SHP77 treated with DMSO at 0.1 percent for 48 hours (cell line): ENCODE measurements at places on chromosomes 2 and 18.

DNA sequence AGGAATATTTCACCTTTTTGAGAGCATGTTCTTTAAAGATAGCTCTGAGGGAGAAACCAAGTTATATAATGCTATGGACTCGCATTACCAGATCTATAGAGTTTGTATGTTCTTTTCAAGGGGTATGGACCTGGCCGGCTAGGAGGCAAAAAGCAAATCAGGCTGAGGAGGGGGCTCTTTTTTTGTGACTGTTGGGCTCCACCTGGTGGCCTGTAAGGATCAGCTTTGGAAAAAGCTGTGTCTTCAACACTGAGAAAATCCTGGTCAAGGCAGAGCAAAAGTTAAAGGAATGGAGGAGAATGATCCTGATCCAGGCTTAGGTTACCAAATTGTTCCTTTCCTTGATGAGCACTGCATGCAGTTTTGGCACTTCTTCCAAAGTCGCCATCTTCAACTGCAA is 180.5 kb downstream of the DIS3L2 start:
- no peak for DNase-seq

DNA sequence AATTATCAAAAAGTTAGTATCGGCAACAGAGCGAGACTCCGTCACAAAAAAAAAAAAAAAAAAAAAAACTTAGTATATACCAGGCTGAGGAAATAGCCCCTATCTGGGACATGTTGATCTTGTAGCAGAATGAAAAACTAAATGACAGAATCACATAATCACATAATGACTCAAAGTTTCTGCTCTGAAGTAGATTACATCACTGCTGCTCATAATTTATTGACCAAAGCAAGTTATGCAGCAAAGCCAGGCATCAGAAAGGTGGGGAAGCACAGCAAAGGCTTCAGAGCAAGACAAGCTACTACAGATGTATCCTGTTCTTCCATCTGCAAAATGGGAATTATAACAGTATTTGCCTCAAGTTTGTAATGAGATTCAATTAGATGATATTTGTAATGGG is 68.1 kb downstream of the BOD1L2 start:
- DNase-seq = no peak

DNA sequence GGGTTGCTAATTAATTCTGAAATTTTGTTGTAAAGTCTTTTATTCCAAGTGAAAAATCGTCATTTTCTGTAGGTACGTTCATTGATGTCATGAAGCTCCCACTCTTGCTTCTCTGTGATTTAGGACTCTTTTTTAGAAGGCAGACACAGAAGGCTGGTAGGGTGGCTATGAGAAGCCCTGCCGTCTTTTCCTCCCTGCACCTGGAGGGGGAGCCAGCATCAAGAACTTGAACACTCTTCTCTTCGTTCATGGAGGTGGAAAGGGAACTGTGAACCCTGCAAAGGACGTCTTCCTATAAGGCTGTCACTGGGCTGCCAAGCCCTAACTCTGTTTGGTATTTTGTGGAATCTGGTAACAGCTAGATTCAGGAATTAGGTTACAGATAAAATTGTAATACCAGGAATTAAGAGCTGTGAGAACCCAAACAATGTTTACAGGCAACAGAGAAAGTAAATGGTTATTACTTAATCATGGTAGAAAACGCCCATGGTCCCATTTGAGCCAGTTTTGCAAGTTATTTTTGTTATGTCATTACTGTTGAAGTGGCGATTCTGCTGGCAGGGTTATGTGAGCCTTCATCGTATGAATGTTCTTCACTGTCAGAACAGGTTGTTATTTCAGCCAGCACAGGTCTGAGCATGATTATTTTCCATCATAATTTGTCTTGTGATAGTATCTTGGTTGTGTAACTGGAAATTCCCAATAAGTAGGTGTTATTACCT is 112.2 kb downstream of the OSBPL6 start:
- DNase-seq = no peak

DNA sequence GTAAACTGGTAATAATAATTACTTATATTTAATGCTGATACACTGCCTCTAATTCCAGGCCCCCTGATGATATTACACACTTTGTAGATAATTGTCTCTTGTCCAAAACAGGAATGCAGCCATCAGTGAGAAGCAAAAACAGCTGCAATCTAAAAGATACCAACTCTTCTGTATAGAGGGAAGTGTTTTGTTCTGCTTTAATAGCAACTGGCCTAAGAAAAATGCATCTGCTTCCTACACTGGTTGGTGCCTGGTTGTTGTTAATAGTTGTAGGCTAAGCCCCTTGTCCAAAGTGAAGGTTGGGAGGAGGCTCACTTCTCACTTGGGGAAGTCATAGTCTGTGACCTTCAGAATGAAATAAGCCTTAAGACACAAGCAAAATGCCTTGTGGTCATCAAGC is 332.0 kb downstream of the ZNF521 start:
- DNase-seq = no peak

DNA sequence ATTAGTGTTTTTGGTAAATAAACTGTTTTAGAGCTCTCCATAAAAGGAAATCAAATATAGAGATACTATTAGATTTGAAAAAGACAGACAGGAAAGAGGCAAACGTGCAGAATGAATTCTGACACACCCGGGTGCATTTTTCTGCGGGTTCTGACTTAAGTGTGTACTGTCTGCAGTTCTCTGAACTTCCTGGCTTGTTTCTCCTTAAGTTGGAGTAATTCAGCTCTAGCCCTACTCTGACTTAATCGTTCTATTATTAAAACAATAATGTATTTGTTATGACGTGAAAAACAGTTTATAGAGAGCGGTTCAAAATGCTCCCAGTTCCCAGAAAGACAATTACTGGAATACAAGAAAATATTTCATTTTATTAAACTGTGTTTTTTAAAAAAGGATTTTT is 305.9 kb downstream of the ARHGAP15 start:
- DNase-seq = no peak

DNA sequence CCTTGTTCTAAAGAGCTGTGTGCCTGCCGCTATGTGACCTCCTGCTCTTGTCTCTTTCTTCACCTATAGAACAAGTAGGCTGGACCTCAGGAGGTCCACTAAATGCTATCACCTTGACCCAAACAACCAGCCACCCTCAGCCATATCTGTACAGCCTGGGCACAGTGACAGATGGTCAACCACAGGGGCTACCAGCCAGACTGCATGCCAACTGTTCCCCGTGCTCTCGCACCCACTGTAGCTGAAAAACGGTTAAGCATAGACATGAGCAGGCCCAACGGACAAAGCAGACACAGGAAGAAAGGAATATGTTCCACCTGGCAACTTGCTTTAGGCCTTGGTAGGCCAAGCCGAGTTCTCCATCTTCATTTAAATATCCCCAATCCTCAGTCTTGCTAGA is 43.2 kb upstream of the ACAA2 start:
- no peak for DNase-seq

- DNase-seq = no peak
These were observed 7.9 kb upstream of the PRKD3 start for GRCh38 chr2:37332560-37332959.

GRCh38 chr18:3110034-3110752 is 97.2 kb upstream of the LPIN2 start:
- DNase-seq = no peak

GRCh38 chr2:69801745-69802290 is 27.6 kb upstream of the GMCL1 start:
- no peak for DNase-seq

GRCh38 chr18:60649842-60650536 is 277.4 kb upstream of the MC4R start:
- peak; percentile 64 for DNase-seq

GRCh38 chr18:75109819-75110218 is 99.1 kb downstream of the PTGR3 start:
- DNase-seq = no peak
